Endodermal cell (in vitro differentiated cells): ENCODE measurements at places on chromosomes 2 and 18. TPM values are rescaled to one million over a fixed set of nuclear protein-coding genes. Genes with fewer than 3 reads are reported as not detected.

DNA sequence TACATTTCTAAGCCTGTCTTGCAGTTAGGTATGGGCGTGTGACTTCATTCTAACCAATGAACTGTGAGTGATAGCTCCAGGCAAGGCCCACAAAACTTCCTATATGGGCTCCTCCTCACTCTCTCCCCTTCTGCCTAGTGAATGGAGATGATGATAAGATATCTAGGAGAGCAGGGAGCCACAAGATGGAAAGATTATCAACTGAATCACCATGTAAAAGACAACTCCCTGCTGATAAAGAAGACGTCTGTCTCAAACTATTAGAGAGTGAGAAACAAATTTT, 237.1 kb downstream of the GPD2 start:
- no peak overlapping the region for H3K27ac ChIP-seq
- H3K4me1 ChIP-seq = peaks cover 5% of the 10 kb centered on the region
- DNase-seq = no peak
- H3K4me3 ChIP-seq = peak overlapping the region; percentile 43

Gene CNTNAP5
- total RNA-seq = 0.70 and 1.2 TPM in 2 replicates

- H3K36me3 ChIP-seq = no peaks in the 10 kb centered on the region
- no peak for DNase-seq
- peaks cover 28% of the 10 kb centered on the region for H3K4me1 ChIP-seq
- H3K4me3 ChIP-seq = no peak overlapping the region
Measured at GRCh38 chr2:37389395-37389794, 45.0 kb downstream of the QPCT start.

Gene C2orf81
- 3.2 and 3.8 TPM in 2 replicates for total RNA-seq

GRCh38 chr2:121837591-121837990, 82.1 kb downstream of the TSN start:
- no peak overlapping the region for H3K4me3 ChIP-seq
- H3K27me3 ChIP-seq = no peaks in the 10 kb centered on the region
- H3K27ac ChIP-seq = no peak overlapping the region
- H3K36me3 ChIP-seq = no peaks in the 10 kb centered on the region
- no peak for DNase-seq

GRCh38 chr2:157898591-157898996, 22.5 kb upstream of the ACVR1 start:
- H3K27me3 ChIP-seq = no peaks in the 10 kb centered on the region
- no peak for DNase-seq
- no peak overlapping the region for H3K27ac ChIP-seq
- no peaks in the 10 kb centered on the region for H3K4me1 ChIP-seq

DNA sequence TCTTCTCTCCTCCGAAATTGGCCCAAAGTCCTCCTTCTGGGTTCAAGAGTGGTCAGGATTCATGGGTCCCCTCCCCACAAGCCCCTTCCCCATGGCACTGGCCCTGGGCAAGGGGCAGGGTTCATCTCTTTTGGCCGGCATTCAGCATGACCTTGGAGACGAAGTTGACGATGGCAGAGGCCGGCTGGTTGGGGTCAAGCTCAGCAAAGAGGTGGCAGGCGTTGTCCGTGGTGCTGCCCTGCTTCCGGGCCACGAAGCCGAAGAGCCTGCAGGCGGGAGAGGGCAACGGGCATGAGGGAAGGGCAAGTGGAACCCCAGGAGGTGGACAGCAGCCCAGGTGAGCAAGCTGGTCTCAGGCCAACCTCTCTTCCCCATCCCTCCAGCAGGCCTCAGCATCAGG, 198.5 kb downstream of the TNS1 start:
- no peaks in the 10 kb centered on the region for H3K36me3 ChIP-seq
- DNase-seq = peak; percentile 89
- no peak overlapping the region for H3K4me3 ChIP-seq
- no peak overlapping the region for H3K27ac ChIP-seq
- no peaks in the 10 kb centered on the region for H3K27me3 ChIP-seq

DNA sequence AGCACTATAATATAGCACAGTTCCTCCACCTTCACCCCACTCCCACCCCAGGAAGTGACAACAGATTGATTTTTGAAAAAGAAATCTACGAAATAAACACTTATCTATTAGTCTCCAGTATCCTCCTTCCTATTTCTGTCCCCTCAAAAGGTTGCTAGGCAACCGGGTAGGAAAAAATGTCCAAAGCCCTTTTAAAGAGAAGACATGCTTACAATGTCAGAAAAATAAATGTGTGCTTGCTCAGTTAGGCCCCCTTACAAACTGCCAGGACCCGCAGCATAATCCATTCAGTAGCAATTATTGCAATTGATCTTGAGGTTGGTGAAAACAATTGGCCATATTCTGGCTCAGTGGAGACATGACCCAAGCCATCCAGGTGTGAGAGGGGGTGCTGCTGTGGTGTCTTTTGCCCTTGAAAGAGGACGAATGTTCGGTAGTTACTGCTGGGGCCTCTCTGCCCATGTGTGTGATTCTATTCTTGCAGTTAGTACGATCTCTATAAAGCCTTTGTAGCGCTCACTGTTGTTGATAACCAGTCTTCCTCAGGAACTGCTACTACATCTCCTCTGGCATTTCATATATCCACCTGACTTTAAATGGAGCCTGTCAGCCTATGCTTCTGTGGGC, 144.3 kb downstream of the MYO3B start:
- no peak for DNase-seq
- no peaks in the 10 kb centered on the region for H3K36me3 ChIP-seq
- peaks cover 10% of the 10 kb centered on the region for H3K4me1 ChIP-seq
- no peak overlapping the region for H3K27ac ChIP-seq

Gene ASAP2
- 9.4 to 26.6 TPM (median 20.4 TPM) in 3 replicates for total RNA-seq

GRCh38 chr2:195009202-195009601, 647.8 kb upstream of the SLC39A10 start:
- no peak for DNase-seq
- no peak overlapping the region for H3K27ac ChIP-seq
- H3K4me1 ChIP-seq = no peaks in the 10 kb centered on the region
- H3K36me3 ChIP-seq = no peaks in the 10 kb centered on the region

DNA sequence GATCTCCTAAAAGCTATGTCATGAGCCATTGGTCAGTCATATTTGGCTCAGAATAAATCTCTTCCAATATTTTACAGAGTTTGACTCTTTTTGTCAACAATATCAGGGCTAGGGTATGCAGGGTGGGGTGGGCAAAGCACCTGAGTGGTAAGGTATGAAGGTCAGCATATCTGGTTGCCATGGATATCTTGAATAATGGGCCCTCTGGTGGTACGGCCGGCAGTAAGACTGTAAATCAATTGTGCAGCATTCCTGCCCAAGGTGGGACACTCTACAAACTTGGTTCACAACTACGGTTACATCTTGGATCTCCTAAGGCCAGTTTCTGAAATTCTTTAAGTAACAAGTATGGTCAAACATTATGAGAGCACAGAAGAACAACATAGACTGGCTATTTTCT, 119.6 kb downstream of the SPOPL start:
- no peak overlapping the region for H3K27ac ChIP-seq
- H3K27me3 ChIP-seq = no peaks in the 10 kb centered on the region
- H3K4me1 ChIP-seq = no peaks in the 10 kb centered on the region
- H3K36me3 ChIP-seq = no peaks in the 10 kb centered on the region
- no peak for DNase-seq

- no peak overlapping the region for H3K27ac ChIP-seq
- DNase-seq = no peak
- no peaks in the 10 kb centered on the region for H3K36me3 ChIP-seq
- H3K4me1 ChIP-seq = no peaks in the 10 kb centered on the region
Measured at GRCh38 chr2:831622-832021, 119.0 kb upstream of the SNTG2 start.
